ENCODE measurements at places on chromosomes 3 and 15.

DNA sequence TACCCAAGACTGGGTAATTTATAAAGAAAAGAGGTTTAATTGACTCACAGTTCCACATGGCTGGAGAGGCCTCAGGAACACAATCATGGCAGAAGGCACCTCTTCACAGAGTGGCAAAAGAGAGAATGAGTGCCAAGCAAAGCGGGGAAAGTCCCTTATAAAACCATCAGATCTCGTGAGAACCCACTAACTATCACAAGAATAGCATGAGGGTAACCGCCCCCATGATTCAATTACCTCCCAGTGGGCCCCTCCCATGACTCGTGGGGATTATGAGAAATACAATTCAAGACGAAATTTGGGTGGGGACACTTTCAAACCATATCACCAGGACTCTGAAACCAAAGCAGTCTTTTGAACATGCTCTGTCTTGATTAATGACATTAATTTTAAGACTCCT lies 7.0 kb downstream of the RTP3 start:
- no peak for DNase-seq

GRCh38 chr15:86355801-86356200 lies 276.1 kb downstream of the AGBL1 start:
- DNase-seq, result no peak

DNA sequence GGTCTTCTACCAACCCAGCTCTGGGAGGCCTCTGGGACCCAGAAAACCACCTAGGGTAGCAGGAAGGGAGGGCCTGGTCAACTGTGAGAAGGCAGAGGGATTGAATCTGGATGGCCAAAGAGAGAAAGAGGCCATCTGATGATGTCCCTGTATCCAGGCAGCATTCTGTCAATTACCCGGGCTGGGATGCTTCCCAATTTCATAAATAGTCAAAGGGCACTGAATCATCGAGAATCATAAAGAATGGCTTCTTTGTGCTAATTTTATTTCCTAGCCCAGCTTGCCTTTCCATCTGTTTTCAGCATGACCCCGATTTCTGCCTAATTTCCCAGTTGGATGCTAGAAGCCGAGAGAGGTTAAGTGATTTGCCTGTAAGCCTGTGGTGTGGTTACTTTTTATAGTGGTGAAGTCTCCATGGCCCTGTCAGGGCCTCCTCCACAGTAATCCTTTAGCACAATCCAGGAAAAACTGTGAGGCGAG lies 129.2 kb downstream of the FAM43A start:
- DNase-seq, result no peak

DNA sequence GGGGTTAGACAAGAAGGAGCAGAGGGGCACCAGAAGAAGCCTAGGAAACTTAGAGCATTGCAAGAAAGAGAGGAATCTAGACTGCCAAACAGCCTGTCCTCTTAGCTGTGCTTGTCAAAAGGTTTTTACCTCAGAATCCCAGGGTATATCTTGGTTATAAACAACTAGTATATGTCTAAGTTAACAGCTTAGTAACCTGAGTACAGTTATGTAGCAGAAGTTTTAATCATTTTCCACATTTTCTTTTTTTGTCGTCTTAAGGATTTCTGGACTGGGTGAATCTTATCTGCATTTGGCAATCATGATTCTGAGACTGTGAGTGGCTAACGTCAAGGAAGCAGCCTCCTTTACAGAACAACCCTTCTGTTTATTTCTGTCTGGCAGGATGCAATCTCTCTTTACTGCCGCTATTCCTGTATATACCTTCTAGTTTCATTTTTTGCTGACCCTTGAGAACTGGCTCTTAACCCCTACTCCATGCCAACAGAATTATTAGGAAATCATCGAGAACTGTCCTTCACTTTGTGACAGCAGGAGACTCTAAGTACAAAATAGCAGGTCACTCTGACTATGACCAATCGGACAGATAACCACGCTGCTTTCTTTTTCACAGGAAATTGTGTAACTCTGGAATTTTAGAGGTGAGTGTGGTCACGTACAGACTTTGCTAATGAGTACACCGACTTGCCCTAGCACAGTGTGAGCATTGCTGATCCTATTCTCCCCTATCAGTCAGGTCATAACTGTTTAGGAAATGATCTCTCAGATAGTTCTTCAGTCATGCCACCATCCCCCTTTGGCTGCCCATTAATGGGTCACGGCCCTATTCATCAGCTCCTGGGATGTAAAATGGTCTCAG lies 3.3 kb upstream of the CP start:
- no peak for DNase-seq

GRCh38 chr3:129984125-129984524 lies 9.6 kb downstream of the TRH start:
- no peak for DNase-seq

GRCh38 chr3:188842639-188843038 lies 329.1 kb upstream of the TPRG1 start:
- DNase-seq, result no peak

DNA sequence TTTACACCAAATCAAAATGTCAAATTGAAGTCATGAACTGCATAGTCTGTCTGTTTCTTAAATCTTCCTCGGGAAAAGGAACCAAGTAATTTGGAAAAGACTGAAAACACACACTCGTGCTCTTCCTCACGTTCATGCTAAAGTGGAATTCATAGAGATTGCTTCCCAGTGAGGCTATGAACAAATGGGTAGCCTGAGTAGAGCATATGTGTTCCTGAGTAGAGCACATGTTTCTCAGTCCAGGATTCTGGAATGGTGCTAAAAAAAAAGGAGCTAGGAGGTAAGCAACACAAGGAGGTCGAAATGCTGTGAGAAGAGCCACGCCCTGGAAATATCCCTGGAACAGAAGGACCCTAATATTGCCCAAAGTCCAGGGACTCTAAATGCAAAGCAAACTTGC lies 494.2 kb upstream of the THBS1 start:
- DNase-seq, result no peak

- no peak for DNase-seq
Observed at GRCh38 chr3:123883701-123884202, 380 bp downstream of the MYLK start.

DNA sequence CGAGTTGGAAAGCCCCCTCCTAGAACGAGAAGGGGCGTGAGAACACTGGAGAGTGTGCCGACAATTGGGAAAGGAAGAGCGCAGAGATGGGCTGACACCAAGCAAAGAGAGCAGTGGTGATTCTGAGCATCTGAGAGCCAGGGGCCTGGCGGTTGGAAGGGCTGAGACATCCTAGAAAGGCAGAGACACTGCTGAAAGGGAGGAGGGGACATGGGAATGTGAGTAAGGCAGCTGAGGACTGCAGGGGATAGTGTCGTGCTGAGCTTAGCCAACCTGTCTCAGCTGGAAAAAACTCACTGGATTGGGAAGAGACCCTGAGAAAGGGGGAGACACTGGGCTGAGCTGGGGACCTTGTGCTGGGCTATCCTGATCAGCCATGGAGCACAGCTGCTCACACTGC lies 58.1 kb upstream of the SLC6A6 start:
- no peak for DNase-seq

- DNase-seq, result no peak
Observed at GRCh38 chr3:59528251-59528650, 478.4 kb upstream of the CFAP20DC start.

DNA sequence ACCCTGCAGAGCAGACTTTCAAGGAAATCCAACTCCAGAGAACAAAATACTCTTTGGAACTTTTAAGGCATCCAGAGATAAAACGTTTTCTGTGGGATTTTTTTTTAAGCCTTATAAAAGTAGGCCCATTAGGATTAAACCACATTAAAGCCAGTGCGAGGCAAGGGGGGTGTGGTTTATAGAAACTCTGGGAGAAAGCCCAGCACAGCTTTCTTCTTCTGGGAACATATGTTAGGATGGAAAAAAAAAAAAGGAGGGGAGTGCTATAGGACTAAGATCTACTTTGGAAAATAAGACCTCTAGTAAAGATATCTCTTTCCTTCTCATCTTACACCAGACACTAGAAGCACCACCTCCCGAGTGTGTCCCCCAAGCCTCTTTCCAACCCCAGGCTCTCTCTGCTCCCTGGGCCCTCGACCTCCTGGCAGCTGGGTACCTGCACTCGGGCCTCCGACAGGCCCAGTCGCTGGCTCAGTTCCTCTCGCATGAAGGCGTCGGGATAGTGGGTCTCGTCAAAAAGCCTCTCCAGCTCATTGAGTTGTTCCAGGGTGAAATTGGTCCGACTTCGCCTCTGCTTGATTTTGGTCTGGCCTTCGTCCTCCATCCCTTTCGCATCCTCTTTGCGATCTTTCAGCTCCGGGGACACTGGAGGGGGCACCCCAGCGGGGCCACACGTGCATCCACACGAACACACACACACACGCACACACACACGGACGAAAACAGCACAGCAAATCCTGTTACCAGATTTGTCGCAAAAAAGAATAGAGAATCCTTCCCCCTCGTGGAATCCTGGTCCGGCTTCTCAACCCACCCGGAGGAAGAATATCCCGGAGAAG lies 3.8 kb downstream of the SHOX2 start:
- no peak for DNase-seq

DNA sequence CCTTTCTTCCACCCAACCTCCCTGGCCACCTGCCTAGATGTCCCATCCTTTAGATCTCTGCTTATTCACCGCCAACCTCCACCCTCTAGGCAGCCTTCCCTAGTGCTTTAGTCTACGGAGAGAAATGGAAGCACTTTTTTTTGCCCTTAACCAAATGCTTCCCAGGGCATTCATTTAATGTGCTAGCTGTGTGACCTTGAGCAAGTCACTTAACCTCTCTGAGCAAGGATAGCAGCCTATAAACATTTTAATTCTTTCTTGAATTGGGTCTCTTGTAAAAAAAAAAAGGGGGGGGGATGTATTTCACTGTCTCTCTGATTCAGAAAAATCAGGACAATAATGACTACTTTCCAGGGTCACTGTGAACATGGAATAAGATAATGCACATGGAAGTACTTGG lies 3.2 kb upstream of the INSYN1 start:
- no peak for DNase-seq

GRCh38 chr3:128735884-128736283 lies 9.9 kb downstream of the RAB7A start:
- DNase-seq, result no peak

DNA sequence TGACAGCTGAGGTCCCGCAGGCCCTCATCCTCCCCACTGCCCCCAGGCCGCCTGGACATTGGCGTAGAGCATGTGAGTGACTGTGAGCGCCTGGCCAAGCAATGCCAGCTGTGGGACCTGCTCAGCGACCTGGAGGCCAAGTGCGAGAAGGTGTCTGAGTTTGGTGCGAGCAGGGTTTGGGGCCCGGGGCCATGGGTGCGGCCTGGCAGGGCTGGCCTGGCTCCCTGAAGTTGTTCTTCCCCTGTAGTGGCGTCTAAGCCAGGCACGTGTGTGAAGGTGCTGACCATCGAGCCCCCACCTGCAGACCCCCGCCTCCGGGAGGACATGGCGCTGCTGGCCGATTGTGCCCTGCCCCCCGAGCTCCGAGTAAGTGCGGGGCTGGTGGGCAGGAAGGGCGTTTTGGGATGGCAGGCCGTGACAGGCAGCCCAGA lies 4.2 kb downstream of the ABTB1 start:
- DNase-seq, result no peak

DNA sequence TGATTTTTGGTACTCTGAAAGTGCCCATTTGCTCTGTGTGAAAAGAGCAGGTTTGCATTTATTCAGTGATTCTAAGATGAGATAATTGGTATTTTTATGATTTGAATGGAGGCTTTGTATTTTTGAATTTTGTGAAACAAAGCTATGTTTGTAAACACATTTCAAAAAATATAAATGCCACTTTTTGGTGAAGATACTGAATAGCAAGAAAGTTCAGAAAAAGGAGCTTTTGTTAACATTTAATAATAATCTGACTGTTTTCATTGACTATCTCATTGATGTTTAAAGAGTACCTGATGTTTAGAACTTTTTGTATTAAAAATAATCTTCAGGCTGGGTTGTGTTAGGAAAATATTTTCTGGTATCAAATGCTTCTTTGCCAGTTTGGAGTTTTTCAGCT lies 23.7 kb downstream of the TCF12 start:
- DNase-seq, result no peak

DNA sequence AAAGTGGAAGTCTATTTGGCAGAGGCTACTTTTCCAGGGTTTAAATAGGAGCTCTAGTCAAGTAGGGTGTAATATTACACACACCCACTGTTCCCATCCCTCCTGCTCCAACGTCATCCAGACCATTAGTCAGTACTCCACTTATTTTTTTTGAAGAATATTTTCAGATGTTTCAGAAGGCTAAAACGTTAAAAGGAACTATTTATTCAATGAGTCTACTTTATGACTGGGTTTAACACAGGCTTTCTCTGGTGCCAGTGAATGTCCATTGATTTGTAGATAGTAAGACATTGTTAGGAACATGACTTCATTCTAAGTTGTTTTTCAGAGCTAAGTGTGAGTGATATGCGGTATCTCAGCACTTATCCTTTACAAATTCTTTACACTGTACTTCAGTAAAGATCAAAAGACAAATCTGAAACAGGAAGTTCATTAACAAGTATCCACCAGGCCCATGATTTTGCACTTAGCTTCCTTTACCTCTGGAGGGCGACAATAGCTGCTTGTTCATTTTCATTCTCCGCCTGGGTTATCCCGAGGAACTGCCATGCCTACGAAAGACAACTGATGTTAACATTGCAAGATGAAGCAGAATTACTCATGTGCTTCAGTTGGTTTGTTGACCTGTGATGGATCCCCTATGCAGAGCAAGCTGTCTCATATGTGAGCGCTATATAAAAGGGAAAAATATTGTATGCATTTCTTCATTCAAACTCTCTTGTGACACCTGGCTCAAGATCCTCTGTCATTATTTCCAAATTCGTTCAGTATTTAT lies 158.7 kb downstream of the USP13 start:
- DNase-seq, result no peak

DNA sequence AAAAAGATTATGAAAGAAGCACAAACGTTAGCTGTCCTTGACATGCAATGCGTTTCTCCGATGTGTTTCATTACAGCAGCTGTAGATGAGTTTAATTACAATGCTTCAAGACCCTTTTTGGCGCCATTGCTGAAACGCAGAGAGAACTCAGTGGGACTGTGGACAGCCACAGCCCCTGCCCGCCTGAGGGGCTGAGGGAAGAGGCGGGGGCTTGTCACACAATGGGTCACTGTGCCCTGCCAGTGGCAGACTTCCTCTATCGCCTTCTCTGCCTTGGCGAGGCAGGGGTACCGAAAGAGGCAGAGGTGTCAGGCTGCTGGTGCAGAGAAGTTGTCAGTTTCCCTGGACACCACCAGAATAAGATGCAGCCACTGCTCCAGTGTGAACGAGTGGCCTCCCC lies 252.0 kb downstream of the NR2F2 start:
- DNase-seq, result no peak

DNA sequence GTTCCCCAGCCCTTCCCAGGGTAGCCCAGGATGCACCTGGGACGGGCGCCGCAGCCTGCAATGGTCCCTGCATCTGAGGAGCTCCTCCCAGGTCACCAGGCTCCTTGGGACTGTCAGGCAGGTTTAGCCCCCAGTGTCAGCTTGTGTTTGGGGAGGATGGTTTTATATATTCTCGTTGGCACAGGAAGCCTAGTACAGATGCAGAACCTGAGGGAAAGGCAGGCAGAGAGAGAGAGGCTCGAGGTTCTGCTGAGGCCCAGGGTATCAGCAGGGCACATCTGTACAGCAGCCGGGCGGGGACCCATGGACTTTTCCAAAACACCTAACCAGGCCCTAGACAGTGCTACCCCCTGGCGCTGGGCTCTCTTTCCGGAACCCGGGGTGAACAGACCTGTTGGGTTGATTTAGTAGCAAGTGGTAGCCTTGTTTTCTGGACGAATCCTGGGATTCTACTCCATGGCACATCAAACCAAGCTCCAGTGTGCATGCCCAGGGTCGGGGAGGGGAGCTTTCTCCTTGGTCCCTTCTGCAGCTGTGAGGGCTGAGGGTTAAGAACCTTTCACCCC lies 8.6 kb downstream of the PAK6 start:
- no peak for DNase-seq

- no peak for DNase-seq
Observed at GRCh38 chr3:12593473-12593872, 36.6 kb downstream of the MKRN2 start.
